ENCODE measurements at places on chromosomes 12 and 14.

- DNase-seq: no peak
These were observed 10.5 kb downstream of the OVCH1 start for GRCh38 chr12:29486972-29487371.

GRCh38 chr12:26428420-26428819 is 233.0 kb downstream of the SSPN start:
- no peak for DNase-seq

DNA sequence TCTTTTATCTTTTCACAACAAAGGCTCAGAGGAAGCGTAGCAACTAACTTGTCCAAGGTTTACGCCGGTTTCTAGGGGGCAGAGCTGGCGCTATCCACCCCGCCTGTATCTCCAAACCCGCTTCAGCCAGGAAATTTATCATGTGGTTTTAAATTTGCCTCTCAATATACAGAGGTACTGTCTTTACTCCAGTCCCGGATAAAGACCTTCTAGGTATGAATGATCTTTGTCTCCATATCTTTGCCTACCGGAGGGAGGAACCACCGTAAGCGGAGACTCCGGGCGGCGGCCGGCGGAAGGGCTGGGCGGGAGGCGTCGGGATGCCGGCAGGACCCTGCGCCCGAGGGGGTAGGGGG is 693 bp upstream of the RIMKLB start:
- no peak for DNase-seq

DNA sequence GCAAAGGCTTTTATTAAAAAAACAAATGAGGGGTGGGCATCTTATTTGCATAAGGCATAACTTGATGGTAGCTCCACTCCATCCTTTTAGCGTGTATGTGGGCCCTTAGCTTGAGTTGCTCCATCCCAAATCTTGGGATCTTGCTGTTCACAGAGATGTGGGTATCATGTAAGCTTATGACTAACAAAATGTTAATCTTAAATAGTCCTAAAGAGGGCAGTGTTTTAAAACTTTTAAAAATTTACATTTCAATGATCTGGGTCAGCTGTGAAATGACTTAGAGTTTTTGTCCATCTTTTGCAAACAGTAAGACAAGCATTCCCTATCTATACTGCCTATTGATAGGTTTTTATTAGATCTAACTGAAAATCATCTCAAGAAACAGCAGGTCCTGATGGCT is 86.0 kb downstream of the SLCO1A2 start:
- DNase-seq: peak; percentile 9

- DNase-seq: no peak
These were observed 100.3 kb downstream of the PTCSC3 start for GRCh38 chr14:36076197-36076596.

DNA sequence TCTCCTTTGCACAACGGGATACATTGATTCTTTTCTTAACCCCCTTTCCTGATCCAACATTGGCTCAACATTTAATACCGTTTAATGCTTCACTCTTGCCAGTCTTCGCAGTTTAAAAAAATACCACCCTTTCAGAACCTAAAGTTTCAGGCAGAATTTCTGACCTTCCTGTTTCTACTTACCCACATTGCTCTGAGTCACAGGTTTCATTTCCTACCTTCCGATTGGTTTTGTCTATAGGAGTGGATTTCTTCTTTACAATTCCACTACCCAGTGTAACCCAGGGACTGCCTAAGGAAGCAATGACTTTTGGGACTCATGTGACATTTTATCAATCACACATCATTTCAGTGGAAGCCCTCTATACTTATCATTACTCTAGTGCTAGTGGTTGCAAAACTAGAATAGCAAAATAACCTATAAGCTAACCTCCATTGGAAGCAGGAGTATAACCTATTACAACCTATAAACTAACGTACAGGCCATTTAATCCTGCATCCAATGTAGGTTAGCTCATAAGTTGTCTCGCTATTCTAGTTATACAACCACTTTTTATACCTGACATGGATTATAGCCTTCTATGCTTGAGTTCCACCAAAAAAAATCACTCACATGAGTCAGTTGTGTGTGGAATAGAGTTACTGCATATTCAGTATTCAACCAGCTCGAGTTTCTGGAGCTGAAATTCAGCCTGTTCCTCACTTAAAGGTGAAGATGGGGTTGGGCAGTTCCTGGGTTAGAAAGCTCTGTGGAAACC is 64.9 kb upstream of the KITLG start:
- DNase-seq: no peak

GRCh38 chr12:19125325-19125724 is 4.2 kb upstream of the PLEKHA5 start:
- no peak for DNase-seq

DNA sequence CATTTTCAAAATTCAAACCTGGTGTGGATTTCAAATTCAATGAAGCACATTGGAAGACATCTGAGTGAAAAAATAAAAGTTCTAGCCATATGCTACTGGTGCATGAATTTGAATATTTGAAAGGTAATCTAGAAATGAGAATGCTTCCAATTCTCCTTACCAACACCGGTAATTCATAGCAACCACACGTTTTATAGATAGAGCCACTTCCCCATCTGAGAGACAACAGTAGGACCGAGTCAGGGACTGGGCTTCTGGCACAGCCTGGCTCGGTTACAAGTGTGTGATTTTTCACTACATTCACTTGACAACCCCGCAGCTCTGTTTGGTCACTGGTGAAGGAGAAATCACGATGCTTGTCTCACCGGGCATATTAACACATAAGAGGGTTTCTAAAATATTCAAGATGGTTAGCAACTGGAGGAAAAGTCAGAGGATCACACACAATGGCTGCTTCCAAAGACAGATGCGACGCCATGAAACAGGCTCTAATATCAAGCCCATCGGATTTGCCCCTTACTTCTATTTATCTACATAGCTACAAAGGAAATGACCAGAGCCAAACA is 86.5 kb upstream of the FOXN3 start:
- DNase-seq: no peak

DNA sequence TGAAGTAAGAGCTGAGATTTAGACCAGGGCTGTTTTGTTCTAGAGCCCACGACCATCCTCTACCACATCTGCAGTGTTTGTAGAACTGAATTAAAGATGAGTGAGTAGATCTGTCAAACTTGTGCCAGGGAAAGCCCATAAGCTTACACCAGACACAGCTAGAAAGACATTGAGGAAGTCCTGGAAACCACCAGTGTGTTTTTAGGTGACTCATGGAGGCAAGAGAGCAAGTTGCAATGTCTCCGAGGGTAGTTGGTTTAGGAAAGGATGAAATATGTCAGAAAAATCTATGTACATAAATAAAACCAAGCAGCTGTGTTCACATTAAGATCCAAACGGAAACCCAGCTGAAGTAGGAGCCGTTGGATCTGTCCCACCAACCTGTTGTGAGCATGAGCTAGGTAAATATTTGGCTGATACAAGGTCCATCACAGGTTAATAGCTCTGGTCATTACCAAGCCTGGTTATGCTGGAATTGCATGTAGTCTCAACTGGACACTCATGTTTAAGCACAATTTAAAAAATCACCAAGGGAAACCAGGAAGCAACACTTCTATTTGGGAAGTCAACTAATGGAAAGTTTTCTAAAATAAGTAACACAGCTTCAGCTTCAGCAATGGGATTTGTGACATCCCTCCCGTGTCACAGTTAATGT is 49.9 kb upstream of the PLEKHG3 start:
- DNase-seq: no peak

Measured in eye (tissue), 1 donor.